DMS53 (cell line): ENCODE measurements at places on chromosomes 2 and 18.

- DNase-seq, result no peak
These were observed 65.1 kb downstream of the PTGR3 start for GRCh38 chr18:75143851-75144250.

GRCh38 chr2:230234122-230234722, 8.7 kb downstream of the SP140 start:
- no peak for DNase-seq

- no peak for DNase-seq
These were observed 5.6 kb upstream of the EML4 start for GRCh38 chr2:42163444-42164045.

DNA sequence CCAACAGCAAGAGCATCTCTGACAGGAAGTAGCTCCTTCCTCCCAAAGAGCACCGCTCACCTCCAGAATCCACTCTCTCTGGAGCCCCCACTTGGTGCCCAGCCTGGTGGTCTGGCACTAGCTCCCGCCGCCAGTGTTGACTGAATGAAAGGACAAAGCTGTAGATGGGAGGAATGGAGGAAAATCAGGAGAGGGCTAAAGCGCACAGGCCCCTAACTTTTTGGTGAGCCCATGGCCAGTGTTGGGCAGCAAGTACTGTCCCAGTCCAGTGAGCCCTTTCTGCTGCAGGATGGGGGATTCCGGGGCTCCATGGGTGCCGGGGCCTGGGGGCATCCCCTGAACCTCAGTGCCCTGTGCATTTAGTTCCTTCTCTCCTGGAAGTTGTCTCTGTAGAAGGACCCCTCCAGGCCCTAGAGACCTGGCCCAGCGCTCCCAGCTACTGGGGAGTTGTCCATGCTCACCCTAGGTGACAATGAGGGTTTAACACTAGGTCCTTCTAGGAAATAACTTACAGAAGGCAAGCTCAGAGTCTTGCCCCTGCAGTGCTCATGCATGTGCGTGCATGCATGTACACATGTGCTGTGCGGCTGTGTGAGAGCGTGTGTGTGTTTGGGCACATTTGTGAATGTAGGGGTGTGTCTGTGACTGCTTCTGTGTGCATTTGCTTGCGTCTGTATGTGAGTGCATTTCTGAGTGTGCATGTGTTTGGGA, 33.6 kb downstream of the GLI2 start:
- DNase-seq, result no peak

DNA sequence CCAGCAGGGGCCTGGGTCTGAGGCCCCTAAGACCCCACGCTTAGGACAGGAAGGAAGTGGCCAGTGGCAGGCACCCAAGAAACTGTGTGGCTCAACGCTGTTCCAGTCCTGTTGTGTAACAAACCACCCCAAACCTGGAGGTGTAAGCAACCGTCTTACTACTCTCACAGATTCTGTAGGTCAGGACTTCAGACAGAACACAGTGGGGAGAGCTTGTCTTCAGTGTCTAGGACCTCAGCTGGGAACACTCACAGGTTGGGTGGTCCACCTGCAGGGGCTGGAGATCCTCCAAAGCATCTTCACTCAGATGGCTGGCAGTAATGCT, 123.0 kb downstream of the KLHL29 start:
- no peak for DNase-seq
